Mesenteric fat pad (tissue), 1 donor: ENCODE measurements at places on chromosomes 4 and X. TPM values are rescaled to one million over a fixed set of nuclear protein-coding genes. Genes with fewer than 3 reads are reported as not detected.

Gene ZNF157
- total RNA-seq: not detected

Gene OPN1MW3
- total RNA-seq: not detected

Gene CD38
- 30.4 TPM for total RNA-seq

- DNase-seq: no peak
Measured at GRCh38 chr4:7515390-7515902, 80.7 kb upstream of the PSAPL1 start.

DNA sequence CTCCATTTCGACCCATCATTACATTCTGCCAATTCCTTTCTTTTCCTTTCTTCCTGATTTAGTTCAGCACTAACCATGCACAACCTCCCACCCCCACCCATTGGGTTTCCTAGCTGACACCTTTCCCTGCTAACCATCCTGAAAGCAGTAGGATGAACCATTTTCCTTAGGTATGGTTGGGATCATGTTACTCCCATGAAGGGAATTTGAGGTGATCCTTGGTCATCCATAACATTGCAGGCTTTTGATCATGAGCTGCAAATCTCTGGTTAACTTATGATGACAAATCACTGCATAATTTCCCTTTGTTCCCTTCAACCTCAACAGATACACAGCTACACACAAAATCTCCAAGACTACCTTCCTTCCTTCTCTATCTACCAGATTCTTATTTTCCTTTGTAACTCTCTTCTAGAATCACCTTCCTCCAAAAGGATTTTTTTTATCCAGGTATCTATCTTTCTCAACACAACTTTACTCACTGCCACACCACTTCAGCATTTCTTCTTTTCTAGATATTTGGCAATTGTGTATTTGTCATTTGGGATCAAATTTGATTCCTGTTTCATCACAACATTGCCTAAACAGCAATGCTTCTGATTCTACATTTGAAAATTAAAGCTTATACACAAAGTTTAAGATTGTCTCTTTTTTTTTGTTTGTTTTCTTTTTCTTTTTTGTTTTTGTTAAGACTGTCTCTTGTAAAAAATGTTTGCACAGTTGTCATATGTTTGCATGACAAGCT, 145.1 kb downstream of the RBM47 start:
- DNase-seq: no peak

- no peak for DNase-seq
Measured at GRCh38 chrX:56978172-56978571, 17.2 kb downstream of the SPIN3 start.
